Thymus (tissue), 14 donors: ENCODE measurements at places on chromosomes 16 and 17. TPM values are rescaled to one million over a fixed set of nuclear protein-coding genes. Genes with fewer than 3 reads are reported as not detected.
A peak's percentile ranks its signal among the peaks of the same experiment; 100 is the strongest.

DNA sequence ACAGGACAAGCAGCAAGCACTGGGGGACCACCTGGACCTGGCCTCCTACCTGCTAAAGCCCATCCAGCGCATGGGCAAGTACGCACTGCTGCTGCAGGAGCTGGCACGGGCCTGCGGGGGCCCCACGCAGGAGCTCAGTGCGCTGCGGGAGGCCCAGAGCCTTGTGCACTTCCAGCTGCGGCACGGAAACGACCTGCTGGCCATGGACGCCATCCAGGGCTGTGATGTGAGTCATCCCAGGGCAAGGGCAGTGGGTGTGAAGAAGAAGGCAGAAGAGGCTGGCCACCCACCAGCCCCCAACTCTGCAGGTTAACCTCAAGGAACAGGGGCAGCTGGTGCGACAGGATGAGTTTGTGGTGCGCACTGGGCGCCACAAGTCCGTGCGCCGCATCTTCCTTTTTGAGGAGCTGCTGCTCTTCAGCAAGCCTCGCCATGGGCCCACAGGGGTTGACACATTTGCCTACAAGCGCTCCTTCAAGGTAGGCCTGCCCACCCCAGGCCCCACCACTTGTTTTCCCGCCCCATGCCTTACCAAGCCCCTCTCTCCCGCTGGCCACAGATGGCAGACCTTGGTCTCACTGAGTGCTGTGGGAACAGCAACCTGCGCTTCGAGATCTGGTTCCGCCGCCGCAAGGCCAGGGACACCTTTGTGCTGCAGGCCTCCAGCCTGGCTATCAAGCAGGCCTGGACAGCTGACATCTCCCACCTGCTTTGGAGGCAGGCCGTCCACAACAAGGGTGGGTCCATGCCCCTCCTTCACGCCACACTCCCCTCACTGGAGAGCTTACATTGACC lies 7.3 kb downstream of the PLEKHG4 start:
- no peak for DNase-seq

DNA sequence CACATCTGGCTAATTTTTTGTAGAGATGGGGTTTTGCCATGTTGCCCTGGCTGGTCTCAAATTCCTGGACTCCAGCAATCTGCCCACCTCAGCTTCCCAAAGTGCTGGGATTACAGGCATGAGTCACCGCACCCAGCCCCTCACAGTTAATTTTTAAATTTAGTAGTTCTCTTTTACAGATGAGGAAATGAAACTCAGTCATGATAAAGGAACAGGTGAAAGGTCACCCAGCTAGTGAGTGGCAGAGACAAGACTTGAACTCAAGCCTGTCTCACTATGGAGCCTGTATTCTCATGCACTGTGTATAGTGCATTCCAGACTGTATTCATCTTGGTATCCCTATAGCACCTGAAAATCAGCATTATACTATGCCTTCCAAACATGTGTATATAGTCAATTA lies 77.1 kb upstream of the WSB1 start:
- no peak for DNase-seq

- DNase-seq = no peak
These were observed 232.5 kb downstream of the MSI2 start for GRCh38 chr17:57488856-57489255.

GRCh38 chr17:63066158-63066813 lies 100.3 kb downstream of the TANC2 start:
- DNase-seq = no peak

GRCh38 chr16:46743232-46743719 lies 4.9 kb downstream of the MYLK3 start:
- no peak for DNase-seq

GRCh38 chr17:82450357-82451106 lies at the start of gene CYBC1:
CYBC1 (minus strand) TSS chr17:82450752; CDS start chr17:82449254, 1,498 bp downstream.
- peak; percentile 91 for DNase-seq

DNA sequence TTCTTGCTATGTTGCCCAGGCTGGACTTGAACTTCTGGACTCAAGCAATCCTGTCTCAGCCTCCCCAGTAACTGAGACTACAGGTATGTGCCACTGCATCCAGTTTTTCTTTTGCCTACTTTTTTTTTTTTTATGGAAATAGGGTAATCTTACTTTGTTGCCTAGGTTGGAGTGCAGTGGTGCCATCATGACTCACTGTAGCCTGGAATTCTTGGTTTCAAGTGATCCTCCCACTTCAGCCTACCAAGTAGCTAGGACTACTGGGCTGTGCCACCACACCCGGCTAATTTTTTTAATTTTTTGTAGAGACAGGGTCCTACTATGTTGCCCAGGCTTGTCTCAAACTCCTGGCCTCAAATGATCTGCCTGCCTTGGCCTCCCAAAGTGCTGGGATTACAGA lies 10.0 kb downstream of the LRRC36 start:
- no peak for DNase-seq

- no peak for DNase-seq
These were observed 80.1 kb downstream of the SOCS1 start for GRCh38 chr16:11175787-11176341.

DNA sequence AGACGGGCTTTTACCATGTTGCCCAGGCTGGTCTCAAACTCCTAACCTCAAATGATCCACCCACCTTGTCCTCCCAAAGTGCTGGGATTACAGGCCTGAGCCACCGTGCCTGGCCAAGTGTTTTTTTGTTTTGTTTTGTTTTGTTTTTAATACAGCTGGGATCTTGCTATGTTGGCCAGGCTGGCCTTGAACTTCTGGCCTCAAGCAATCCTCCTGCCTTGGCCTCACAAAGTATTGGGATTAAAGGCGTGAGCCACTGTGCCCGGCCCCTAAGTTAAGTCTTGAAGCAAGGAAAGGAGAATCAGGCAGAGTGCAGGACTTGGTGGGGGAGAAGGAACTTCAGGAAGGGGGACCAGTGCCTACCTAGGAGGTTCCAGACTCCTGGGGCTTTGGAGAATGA lies 51.7 kb upstream of the NOL11 start:
- no peak for DNase-seq

DNA sequence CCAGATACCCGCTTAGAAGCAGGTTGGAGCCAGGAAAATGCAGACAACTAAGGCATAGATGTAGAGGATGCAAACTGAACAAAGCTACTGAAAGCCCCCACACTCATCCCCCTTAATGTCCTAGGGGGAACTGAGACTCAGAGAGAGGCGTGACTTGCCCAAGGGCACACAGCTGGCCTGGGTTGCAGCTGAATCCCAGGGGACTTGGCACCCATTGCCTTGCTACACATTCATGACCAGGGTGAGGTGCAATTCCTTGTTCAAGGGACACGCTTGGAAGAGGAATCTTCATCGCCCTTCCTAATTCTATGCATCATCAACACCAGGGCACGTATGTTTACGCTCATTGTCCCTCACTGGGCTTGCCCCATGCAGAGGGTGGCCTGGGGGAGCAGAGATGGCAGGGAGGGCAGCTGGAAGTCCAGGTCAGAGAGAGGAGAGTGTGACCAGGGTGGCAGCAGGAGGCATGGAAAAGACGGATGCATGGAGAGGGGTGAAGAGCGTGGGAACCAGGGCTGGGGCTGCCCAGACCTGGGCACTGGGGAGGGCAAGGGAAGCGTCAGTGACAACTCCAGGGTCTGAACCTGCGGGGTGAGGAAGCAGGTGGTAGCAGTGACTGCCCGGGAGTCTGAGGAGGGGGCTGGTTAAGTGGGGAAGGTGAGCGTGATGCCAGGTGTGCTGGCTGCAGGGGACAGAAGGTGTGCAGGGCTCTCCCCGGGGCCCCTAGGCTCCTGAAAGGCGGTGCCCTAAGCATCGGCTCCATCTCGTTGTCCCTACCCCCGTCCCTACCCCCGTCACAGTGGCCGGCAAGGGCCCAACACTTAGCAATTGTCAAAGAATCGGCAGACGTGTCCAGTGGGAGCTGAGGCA lies 267.1 kb upstream of the TNRC6C start:
- DNase-seq = no peak

DNA sequence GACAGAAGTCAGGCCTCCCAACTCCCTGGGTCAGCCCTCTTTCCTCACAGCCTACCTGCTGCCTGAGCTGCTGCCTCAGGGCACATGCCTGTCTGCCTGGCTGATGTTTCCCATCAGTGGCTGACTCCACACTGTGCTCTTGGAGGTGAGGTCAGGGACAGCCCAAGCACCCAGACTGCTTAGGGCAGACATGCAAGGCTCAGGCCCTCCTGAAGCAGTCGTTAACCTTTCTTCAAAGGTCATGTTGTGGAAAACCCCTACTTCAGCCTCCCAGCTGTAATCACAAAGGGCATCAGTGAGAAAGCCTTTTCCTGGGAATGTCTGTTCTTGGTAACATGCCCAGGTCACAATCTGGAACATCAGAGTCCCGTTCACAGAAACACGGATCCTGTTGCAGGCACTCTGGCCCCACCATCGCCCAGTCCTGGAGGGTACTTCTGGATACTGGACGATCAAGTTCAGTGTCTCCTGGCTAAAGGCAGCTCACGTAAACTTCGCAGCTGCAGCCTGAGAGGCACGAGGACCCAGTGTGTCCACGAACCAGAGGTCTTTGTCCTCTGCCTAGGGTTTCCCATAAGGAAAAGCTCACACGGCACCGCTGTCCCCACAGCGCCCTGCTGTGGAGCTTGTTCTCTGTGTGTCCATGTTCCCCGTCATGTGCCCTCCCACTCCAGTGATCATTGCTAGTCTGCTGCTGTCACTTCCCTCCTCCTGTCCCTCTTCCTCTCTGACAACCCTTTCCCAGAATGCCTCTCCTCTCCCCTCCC lies 54.9 kb downstream of the GNAO1 start:
- DNase-seq = no peak

DNA sequence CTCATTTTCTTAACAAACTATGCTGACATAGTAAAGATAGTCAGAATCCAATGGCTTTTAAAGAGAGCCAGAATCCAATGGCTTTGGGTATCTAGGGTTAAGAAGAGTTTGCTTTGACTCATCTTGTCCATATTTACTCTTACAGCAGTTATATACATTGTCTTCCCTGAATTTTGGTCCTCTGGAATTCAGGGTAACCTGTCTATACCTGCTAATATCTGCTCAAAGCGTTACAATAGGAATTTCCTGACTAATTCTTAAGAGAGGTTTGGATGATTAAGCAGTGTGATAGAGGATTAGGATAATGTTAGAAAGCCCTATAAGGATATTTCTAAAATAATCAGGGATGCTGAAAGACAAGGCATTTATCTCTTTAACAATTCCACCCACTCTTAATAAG lies 2.0 kb upstream of the CDH8 start:
- no peak for DNase-seq

The TBC1D3H gene
- total RNA-seq = 0.05 TPM

The SPATA22 gene
- total RNA-seq = 0.33 TPM

The CCR7 gene
- total RNA-seq = 60.3 TPM

The TXNL4B gene
- 13.1 TPM for total RNA-seq

The RPRML gene
- not detected for total RNA-seq

The WNT9B gene
- total RNA-seq = 0.05 TPM

The EIF3CL gene
- total RNA-seq = 58.2 TPM

The HASPIN gene
- total RNA-seq = 9.1 TPM

The OR1A1 gene
- total RNA-seq = not detected

The KRTAP9-4 gene
- not detected for total RNA-seq

The TMC8 gene
- total RNA-seq = 28.6 TPM
